ENCODE measurements at places on chromosomes 3 and 15.

DNA sequence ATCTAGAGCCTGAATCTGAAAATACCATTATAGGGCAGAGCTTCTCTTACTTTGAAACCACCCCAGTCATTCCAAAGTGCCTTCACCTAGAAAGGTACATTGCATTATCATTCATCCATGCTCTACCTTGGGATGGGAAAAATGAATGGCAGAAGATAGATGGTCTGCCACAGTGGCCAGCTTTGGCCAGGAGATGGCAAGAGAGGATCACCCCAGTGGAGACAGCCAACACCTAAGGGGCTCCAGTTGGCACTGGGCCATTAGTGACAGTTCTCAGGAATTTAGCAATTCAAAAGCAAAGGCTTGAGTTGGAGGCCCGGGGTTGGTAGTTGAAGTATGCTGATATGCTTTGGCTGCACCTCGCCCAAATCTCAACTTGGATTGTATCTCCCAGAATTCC is 253.6 kb upstream of the MRPL3 start:
- DNase-seq = no peak

DNA sequence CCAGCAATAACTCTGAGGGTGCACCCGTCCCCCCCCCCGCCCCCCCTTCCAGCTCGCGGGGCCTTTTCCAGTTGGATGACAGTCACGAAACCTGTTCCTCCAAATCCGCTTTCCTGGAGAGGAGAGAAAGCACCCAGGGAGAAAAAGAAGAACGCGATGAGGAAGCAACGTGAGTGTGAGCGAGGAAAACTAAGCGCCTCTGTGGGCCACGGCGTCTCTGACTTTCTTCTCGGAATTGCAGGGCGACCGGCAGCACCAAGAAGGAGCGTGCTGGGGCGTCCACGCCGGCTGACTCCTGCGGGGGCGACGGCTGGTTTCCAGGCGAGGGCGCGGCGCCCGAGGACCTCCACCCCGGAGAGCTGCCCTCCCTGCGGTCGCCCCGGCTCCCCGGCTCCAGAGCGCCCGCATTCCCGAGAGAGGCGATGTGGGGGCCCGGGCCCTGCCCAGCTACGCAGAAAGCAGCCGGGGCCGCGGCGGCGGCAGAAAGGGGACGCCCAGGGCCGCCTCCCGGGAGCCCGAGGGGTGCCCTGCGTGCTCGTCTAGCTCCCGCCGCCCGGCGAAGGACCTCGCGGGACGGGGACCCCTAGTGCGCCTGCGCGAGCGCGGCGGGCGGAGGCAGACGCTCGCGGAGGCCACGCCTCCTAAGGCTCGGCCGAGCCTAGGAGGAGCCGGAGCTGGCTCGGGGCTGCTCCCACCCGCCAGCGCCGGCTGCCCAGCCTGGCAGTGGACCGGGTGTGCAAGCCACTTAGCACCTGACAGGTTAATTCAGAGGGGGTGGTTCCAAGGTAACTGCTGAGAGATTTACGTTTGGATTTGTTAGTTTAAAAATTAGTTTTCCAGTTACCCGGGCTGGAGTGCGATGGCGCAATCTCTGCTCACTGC is 15.3 kb upstream of the ADIPOQ start:
- peak; percentile 89 for DNase-seq

DNA sequence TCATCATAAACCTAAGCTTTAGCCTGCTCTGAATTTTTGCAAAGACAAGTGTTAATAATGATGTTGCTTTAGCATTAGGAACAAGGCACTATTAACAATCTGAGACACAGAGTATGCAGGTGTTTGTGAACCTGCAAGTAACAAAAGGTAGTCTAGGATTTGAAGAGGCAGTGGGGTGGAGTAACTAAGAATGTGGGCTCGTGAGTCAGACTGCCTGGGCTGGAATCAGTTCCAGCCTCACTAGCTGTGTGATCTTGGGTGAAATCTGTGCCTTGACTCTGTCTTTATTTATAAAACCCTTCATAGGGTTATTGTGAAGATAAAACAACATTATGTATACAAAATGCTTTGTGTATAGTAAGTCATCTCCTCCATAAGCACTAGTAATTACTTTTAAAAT is 610.6 kb upstream of the CFAP20DC start:
- DNase-seq = no peak

DNA sequence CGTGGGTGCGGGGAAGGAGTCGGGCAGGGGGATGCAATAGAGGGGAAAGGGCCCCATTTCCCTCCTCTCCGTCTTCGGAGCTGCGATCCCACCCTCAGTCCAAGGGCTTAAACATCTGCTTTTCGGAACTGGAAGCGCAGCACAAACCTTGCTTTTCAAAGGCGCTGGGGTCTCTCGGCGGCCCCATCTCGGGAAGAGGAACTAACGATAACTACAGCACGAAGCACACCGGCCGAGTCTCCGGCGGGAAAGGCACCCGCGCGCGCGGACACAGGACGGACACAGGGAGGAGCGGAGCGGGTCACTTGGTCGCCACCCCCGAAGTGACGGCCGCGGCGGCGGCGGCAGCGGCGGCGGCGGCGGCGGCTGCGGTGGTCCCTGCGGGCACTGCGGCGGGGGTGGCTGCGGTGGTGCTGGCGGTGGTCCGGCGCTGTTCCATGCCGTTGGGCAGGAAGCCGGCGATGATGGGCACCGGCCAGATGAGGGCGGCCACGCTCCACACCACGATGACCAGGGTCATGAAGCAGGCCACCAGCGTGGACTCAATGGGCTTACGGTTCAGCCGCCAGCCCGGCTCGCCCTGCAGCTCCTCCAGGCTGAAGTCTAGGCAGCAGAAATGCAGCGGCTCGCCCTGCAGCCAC is 1.1 kb downstream of the TMEM158 start:
- peak; percentile 28 for DNase-seq

GRCh38 chr15:74252291-74252690 is 16.2 kb downstream of the CCDC33 start:
- no peak for DNase-seq

- no peak for DNase-seq
Observed at GRCh38 chr3:196988241-196989029, 19.8 kb upstream of the PIGZ start.

GRCh38 chr15:90249203-90249863 is at the start of gene TTLL13:
Gene TTLL13 (plus strand): TSS chr15:90249556. CDS start chr15:90250631, 1,075 bp downstream.
- DNase-seq = peak; percentile 58

DNA sequence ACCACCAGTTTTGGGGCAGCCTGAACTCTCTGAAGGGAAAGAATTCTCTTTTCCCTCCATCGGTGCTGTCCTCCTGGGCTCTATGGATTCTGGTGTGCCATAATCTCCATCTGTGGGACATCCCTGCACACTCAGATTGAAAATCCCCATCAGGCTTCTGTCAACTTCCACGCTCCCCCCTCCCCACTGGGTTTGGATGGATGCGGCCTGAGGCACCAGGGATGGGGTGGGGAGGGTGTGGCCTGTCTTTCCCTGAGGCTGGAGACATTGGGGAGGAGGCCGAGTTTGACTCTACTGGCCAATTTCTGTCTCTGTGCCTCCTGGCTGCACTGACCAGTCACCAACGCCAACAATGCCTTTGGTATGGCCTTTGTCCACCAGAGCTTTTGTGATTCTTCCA is 16.3 kb upstream of the FBLN2 start:
- DNase-seq = no peak

- no peak for DNase-seq
Observed at GRCh38 chr3:187952849-187953248, 201.1 kb upstream of the LPP start.

DNA sequence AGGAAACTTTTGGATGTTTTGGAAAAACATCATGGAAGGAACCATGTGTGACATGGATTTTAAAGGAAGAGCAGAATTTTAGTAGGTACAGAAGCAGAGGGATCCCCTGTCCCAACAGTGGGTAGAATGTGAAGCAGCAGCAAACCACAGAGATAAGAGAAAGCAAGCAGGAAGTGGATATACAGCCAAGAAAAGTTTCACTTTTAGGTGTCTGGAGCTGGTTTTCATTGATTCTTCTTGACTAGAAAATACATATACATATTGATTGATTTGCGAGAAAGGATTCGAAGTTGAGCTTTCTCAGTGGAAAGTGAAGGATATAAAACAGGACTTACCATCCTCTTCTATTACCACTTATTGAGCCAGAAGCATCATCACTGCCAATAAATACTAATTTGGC is 133.5 kb downstream of the KCNMB2 start:
- DNase-seq = no peak

Measured in activated CD4-positive, alpha-beta T cell treated with anti-CD3 and anti-CD28 coated beads, Interleukin-2, amount 50 U/mL, for 16 hours (primary cell).